ENCODE measurements at places on chromosomes 11 and 22.

GRCh38 chr11:112735470-112735869 lies 225.8 kb upstream of the NCAM1 start:
- no peak for DNase-seq

- DNase-seq = no peak
Measured at GRCh38 chr11:123430721-123431497, 840 bp downstream of the GRAMD1B start.

- DNase-seq = no peak
Measured at GRCh38 chr11:72792437-72793021, 1.3 kb downstream of the STARD10 start.

GRCh38 chr22:17970201-17970708 lies 54.1 kb downstream of the MICAL3 start:
- DNase-seq = no peak

DNA sequence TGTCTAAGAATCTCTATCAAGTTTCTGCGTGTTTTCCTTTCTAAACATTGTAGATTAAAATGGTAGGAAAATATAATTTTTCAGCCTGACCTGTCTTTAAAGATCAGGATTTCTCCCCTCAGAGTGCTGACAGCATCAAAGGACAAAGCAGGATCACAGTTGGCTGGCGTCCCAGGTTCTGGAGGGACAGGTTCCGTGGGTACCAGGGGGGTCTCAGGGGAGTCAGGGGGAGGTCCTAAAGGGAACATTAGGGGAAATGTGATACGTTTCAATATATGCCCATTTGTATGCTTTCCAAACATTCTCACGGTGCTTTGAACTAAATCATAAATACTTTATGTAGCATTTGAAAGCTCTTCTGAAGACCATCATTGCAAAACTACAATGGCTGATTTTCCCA lies 3.4 kb downstream of the MMP3 start:
- no peak for DNase-seq

GRCh38 chr11:73760135-73760678 lies 667 bp downstream of the RAB6A start:
- no peak for DNase-seq

GRCh38 chr22:39524089-39524752 lies 3.9 kb downstream of the ATF4 start:
- no peak for DNase-seq

- no peak for DNase-seq
Measured at GRCh38 chr11:76551400-76551799, 106.6 kb downstream of the EMSY start.

DNA sequence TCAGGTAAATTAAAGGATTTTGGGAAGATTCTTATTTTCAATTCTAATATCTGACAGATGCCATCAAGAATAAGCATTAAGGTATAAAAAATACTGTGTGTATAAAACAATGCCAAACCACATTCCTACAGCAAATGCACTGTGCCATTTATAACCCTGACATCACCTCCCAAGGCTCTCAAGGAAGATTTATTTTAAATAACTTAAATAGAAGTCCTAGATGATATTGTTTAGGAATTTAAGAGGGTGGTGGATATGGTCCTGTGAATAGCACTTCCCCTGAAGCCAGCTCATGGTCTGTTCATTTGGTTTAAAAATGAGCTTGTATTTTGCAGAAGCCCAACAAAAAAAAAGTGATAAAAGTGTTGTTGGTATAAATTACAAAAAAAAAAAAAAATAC lies 32.1 kb downstream of the PPIL2 start:
- DNase-seq = peak; percentile 45

GRCh38 chr11:68099474-68100405 lies 21.4 kb downstream of the CHKA start:
- DNase-seq = no peak

DNA sequence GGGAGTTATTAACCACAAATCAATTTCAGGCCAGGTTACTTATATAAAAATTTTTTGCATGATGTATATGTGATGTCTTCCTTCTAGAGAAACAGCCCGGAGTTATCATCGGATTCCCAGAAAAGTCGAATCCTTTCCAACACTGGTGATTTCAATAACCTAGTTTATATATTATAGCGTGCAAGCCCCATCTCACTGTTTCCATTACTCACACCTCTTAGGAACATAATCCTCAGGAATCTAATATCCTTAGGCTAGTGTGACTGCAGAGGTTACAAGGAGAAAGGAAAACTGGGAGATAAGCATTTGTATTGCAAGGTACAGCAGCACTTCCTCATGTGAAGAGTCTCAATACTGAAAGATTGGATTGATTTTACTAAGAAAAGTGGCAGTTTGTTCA lies 20.3 kb downstream of the ARHGAP20 start:
- DNase-seq = no peak

GRCh38 chr22:28183078-28183860 lies 264.2 kb upstream of the PITPNB start:
- DNase-seq = no peak

DNA sequence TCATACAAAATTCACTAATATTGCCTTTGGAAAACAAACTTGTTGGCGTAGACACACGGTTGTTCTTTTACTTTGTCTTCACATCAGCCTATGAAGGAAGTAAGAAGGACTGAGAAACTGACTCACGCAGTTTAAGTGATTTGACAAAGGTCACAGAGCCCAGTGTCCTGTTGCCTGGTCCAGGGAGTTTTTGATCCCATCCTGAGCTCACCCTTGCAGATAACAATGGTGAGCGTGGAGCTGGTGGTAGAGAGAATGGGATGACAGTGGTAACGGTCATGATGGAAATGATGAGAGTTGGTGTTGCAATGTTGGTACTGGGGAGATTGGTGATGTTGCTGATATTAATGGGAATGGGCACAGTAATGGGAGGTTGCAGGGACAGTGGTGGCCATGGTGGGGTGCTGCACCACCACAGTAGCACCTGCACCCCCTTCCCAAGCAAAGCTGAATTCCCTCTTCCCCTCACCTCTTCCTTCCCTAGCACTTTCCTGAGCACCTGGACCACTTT lies 22.0 kb downstream of the CREB3L1 start:
- no peak for DNase-seq

DNA sequence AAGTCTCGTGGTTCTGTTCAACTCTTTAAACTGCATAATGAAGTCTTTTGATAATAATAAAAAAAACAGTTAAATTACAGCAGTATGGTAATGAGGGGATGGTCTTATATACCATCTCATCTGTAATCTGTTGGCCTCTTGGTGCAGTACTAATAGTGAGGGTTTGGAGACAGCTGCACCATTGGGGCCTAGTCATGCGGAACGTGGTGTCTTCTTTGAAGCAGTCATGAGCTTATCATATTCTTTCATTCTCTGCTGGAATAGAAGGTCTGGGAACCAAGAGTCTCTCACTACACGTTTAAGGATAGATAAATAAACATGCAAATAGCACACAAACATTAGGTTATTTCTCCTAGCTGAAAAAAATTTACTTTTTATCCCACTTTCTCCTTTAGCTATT lies 40.9 kb upstream of the OR9Q1 start:
- no peak for DNase-seq

GRCh38 chr22:46574993-46575910 lies 37.8 kb upstream of the CELSR1 start:
- DNase-seq = no peak

GRCh38 chr22:40408718-40409612 lies 38.6 kb downstream of the SGSM3 start:
- DNase-seq = no peak

DNA sequence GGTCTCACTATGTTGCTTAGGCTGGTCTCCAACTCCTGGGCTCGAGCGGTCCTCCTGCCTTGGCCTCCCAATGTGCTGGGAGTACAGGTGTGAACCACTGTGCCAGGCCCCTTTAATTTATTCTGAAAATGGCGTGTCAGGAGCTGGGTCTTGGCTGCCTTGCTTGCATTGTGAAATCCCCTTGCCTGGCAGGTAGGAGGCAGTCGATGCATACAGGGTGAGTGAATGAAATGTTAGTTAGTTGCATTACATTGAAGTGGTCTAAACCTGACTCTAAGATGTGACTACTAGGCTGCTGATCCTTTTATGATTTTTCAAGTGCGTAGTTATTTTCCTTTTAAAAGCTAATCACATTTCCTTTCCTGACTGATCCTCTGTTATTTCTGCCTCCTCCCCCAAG lies 42.9 kb downstream of the PARVB start:
- DNase-seq = no peak

DNA sequence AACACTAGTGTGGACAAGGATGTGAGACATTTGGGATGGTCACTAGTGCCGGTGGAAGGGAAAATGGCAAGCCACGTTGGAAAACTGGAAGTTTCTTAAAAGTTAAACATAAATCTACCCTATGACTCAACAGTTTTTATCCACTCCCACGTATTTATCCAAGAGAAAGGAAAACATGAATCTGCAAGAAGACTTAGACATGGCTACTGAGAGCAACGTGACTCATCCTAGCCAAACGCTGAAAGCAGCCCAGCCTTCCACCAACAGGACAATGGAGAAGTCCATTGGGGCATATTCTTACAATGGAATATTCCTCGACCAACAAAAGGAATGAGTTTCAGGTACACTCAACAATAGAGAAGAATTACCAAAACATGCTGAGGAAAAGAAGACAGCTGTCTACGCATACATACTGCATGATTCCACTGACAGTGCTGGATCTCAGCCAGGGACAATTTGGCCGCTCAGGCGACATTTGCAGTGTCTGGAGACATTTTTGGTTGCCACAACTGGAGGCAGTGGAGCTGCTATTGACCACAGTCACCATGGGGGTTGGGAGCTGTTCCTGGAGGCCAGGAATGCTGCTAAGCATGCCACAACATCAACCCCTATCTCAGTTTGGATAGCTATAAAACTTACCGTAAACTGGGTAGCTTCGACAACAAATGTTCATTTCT lies 21.2 kb downstream of the SYT13 start:
- DNase-seq = peak; percentile 55

GRCh38 chr11:69538854-69539253 lies 57.4 kb downstream of the LINC01488 start:
- DNase-seq = no peak

GRCh38 chr11:8652140-8652539 lies 30.3 kb downstream of the TRIM66 start:
- peak; percentile 81 for DNase-seq

DNA sequence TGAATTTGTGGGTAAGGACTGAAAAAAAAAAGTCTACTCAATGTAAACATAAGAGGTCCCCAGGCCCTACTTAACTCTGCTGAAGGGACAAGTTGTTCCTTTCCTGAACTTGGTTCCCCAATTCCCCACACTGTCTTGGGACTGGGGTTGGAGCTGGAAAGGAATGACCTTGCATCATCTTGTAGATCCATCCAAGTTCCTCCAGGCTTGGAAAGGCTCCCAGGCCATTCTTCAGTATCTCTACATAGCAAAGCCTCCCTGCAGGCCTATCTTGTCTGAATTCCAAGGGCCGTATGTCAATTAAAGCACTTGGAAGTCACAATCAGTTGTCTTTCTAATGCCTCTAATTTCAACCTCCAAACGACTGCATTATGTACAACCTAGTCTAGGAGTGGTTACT lies 361.2 kb downstream of the TMEM135 start:
- no peak for DNase-seq

DNA sequence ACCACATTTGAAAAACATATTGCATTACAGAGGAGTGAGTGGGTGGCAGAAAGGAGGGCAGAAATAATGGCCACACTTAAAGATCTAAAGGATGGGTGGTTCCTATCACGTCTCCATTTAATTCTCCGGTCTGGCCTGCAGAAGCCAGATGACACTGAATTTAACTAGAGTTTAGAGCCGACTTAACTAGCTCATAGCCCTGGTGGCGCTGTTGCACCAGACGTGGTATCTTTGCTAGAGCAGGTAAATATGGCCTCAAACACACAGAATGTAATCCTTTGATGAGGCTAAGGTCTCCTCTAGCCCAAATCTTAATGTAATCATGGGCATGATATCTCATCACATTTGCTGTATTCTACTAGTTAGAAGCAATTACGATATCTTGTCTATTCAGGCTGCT lies 51.5 kb upstream of the GAL start:
- DNase-seq = peak; percentile 18

- no peak for DNase-seq
Measured at GRCh38 chr22:30406400-30406799, 9.6 kb downstream of the SEC14L2 start.

GRCh38 chr22:39220890-39221850 lies 23.6 kb downstream of the PDGFB start:
- no peak for DNase-seq

DNA sequence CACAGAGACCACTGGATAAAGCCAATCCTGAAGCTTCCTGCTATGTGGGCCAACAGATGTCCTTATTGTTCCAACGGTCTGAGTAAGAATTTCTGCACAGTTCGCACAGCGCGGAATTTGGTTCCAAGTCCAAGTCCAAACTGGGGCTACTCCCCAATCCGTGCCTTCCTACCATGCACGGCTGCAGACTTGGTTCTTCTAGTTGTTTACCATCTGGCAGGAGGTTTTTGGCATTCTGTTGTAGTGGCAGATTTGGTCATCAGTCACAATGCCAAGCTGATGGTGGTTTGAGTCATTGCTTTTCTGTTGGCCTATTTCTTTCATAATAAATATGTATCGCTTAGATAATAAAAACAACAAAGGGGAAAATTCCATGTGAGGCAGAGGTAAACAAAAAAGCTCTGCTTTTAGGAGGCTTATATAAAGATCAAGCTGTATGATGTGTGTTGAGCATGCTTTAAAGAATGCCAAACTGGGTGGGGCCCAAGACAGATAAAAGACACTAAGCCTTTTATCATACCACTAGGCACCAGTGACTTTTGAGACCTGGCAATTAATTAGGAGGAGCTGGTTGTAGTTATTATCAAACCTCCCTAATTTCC lies 52.5 kb upstream of the SYN3 start:
- DNase-seq = no peak

DNA sequence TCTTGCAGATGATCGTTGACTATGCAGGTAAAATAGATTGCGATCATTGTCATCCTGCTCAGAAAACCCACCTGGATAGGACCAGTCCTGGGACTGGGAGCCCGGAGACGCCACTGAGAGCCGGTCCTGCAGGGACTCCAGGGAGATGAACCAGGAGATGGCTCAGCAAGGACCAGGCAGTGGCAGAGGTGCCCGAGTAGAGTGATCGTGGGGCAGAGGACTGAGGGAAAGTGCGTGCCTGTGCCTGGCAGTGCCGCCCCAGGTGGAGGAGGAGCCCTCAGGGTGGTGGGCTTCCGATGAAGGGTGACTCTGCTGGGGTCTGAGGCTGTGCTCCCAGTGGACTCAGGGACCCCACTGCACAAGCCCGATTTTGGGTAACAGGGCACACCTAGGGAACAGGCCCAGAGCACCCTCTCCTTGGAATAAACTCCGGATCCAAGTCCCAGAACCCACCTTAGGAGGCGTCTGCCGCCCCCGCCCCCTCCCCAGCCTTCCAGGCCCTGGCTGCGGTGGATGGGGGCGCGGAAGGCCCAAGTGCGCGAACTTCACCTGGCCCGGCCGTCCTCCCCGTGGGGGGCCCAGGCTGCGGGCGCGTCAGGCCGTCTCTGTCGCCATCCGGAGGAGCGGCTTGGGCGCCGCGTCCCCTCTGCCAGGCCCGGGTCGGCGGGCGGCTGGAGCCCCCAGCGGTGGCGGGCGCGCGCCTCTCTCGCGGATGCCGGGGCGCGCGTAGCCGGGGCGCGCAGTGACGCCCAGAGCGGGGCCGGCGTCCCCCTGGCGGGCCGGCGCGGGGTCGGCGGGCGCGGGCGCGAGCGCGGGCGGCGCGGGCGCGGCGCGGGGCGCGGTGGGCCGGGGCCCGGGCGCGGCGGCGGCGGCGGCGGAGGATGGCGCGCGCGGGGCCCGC lies 1338.8 kb downstream of the BRD1 start:
- no peak for DNase-seq
